ENCODE measurements at places on chromosomes 4 and X.

DNA sequence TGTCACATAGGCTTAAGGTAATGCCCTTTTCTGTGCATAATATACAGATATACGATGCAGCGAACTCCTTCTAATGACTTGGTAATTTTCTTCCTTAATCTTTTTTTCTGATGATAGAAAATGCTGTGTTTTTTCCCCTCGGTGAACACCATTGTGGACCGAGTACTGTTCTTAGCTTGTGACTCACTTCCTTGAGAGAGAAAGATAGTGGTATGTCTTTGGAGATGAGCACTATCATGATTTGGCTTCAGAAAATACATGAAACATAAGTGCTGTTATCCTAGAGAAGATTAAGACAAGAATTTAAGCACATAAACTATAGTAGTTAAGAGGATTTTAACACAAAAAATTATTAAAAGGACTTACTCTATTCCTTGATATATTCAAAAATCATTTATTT lies 63.9 kb downstream of the RS1 start:
- DNase-seq = no peak

GRCh38 chrX:154348114-154348531 lies 26.3 kb downstream of the FLNA start:
- DNase-seq = peak; percentile 31

GRCh38 chr4:101953949-101954348 lies 163.4 kb downstream of the BANK1 start:
- peak; percentile 40 for DNase-seq

- DNase-seq = no peak
These were observed 25.7 kb upstream of the MRFAP1 start for GRCh38 chr4:6614701-6615230.

Data from MCF 10A (cell line).